Fibroblast of skin of abdomen (primary cell): ENCODE measurements at places on chromosomes 1 and 21.
A peak's percentile ranks its signal among the peaks of the same experiment; 100 is the strongest.

- DNase-seq, result peak; percentile 8
Measured at GRCh38 chr1:47561523-47562007, 123.7 kb downstream of the FOXD2 start.

DNA sequence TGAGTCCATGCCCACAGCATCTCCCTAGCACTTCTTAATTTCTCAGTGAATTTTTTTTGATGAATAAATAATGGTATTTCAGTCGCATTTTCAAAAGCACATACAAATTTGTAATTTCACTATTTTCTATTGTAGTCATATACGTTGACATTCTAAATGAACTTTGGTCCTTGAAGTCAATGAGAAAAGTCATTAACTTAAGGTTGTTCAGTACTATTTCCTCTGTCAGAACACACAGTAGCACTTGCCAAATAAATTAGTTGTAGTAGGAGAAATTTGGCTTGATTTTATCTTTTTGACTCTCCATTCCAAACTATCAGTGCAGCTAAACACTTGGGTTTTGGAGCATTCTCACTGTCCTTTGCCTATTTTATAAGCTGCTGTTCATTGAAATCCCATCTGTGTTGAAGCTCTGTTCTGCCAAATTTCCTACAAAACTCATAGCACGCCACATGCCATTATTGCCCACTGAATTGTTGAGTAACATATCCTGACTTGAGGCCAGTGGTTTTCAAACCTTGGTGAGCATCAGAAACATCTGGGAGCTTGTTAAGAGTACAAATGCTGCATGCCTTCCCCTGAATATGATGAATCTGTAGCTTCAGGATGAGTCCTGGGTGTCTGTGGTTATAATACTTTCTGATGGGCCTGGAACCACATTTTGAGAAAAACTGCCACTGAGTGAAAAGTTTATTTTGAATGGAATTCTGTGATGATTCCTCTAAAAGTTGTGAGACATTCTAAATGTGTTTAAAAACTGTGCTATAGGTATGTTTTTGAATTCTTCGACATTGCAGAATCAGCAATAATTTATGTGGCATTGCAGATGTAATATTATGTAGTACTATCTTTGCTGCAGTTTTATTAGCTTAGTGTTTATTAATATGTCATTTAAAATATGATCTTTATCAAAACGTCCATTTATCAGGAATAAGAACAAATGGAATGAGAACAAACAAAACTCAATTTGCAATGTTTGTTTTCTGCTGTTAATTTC, 78.9 kb downstream of the DNM3 start:
- peak; percentile 19 for DNase-seq

DNA sequence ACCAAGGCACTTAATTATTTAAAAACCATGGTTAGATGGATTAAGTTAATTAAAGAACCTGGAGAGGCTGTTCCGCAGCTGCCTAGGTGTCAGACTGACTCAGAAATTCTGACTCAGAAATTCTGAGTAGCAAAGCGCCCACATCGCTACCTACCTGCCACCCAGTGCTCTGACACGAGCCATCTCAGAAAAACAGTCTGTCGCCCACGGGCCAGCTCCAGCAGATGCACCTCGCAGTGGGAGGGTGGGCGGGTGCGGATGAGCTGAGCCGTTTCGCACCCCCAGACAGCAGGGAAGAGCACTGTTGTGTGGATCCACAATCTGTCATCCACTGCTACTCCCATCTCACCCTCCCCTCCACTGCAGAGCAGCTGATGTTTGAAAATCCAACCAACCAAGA, 13.5 kb downstream of the KCNK1 start:
- DNase-seq, result no peak

- DNase-seq, result no peak
Measured at GRCh38 chr1:91685994-91686393, 185.3 kb downstream of the CDC7 start.
